ENCODE measurements at places on chromosomes 3 and 15.

DNA sequence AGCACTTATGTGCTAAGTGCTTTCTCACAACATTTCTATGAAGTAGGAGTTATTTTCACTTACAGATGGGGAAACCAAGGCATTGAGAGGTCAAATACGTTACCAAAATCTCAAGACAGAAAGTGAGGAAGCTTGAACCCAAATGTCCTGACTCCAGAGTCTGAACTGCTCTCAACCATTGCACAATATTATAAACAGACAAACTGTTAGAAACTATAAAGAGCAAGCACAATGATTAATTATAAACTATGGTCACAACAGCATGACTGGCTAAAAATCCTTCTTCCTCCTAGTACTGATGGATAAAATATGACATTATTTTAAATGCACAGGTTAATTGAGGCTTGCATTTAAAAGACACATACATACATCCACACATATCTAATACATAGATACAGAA, 77.9 kb upstream of the ASB14 start:
- DNase-seq: no peak

DNA sequence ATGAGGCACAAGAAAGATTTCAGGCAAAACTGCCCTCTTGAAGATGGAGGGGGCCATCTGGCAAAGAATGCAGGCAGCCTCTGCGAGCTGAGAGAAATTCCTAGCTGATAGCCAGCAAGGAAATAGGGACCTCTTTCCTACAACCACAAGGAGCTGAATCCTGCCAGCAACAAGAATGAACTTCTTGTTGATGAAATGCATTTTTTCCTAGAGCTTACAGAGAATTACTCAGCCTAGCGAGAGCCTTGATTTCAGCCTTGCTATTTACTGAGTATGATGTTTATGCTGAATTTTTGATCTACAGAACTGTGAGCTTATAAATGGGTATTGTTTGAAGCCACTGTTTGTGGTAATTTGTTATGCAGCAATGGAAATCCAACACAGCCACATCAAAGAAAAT, 148.5 kb upstream of the NAALADL2 start:
- DNase-seq: no peak

DNA sequence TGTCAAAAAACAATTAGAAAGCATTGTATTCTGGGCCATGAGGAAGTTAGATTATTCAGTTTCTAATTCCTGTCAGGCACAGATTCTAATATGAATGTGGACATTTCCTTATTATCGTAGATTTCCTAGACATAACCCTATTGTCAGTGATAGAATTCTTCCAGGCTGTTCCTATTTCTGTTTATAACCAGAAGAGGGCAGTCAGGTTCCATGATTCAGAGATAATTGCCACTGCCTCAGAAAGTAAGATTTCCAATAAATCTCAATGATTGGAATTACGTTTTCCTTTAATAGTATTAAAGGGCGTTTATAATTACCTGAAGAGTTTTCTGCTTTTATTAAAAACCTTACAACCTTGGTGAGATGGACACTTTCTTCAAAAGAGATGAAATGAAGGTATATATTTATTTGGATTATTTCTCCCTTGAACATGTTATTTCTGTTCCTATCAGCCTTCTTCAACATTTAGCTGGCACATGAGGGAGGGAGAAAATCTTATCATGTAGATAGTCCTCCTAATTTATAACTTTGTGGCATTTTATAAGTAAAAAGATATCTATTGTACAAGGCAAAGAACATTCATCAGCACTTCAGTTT, 439.2 kb downstream of the MCTP2 start:
- DNase-seq: no peak

- no peak for DNase-seq
Measured at GRCh38 chr15:62240121-62241096, 75.3 kb upstream of the C2CD4B start.

GRCh38 chr15:64423970-64424369, 36.3 kb downstream of the TRIP4 start:
- DNase-seq: no peak

DNA sequence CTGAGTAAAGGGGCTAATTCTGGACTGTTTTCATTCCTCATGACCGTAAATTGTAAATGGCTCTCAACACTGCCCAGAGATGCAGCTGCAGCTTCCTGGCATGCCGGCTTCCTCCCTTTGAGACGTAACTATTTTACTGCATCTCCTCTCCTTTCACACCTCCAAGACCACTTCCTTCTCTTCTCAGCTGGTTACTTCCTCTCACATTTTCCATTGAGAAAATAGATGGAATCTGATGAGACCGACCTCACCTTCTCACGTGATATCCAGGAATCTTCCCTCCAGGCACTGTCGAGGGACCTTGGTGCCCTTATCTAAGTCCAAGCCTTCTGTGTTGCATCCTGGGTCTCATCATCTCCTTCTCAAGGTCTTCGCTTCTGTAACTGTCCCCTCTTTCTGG, 12.7 kb downstream of the LYSMD4 start:
- no peak for DNase-seq

GRCh38 chr3:78728406-78729145, 1039.2 kb downstream of the ROBO1 start:
- DNase-seq: no peak

GRCh38 chr15:57566834-57567233, 24.9 kb upstream of the MYZAP start:
- no peak for DNase-seq

- DNase-seq: no peak
Measured at GRCh38 chr3:118477768-118478167, 556.9 kb downstream of the IGSF11 start.

DNA sequence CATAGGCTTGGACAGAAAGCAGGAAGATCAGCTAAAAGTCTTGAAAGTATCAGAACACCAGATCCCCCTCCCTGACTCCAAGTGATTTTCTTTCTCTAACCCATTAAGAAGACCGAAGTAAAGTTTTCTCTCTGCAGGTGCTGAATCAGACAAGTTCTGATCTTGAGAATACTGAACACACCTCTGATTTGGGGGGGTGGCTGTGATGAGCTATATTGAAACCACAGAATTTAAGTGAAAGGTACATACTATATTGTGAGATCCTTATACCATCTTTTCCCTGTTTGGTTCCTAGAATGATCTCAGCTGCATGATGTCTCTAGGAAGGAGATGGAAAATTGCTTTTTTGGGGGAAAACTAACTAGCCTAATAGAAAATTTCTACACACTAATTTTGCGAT, 196.0 kb downstream of the DIPK2A start:
- no peak for DNase-seq

GRCh38 chr15:77974098-77974414, 103.5 kb downstream of the TBC1D2B start:
- DNase-seq: no peak

DNA sequence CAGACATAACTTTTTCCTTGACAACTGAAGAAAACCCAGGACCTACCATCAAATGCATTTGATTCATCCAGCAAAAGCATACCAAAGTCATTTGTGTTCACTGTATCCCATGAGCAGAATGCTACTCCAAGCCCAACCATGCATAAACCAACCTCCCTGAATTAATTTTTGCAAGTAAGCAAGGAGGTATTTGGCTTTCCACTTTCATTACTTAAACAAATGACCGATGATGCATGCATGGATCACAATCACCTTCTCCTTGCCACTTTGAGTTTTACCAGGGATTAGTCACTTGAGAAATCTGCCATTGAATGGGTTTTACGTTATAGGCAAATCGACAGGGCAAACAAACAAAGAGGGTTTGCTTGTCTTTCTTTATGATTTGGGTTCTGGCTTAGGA, 214.8 kb downstream of the FMN1 start:
- DNase-seq: no peak

GRCh38 chr3:149555927-149556326, 81.4 kb downstream of the TM4SF4 start:
- DNase-seq: no peak

GRCh38 chr15:62895905-62896316, 146.6 kb upstream of the TPM1 start:
- DNase-seq: no peak

- DNase-seq: no peak
Measured at GRCh38 chr3:62414786-62415185, 41.4 kb upstream of the FEZF2 start.

- no peak for DNase-seq
Measured at GRCh38 chr3:157079676-157080369, 80.1 kb downstream of the CCNL1 start.

DNA sequence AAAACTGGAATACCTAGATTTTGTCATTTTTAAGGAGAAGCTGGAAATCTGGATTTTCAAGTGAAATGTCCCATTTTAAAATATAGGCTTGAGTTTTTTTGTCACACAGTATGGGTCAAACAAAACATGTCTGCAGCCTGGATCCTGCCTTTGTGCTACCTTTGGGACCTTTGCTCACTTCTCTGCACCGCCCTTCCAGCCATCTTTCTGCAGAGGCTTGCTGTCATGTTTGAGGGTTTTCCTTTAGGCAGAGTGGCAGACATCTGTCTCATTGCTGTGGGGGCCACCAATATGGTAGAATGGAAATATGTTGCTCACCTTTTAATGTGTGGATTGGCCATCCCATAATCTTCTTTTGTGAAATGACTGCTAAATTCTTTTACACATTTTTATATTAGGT, 136.3 kb downstream of the EEFSEC start:
- DNase-seq: no peak

- DNase-seq: no peak
Measured at GRCh38 chr3:104291878-104292277, 1074.8 kb upstream of the ALCAM start.

GRCh38 chr3:187667526-187667925, 2.7 kb downstream of the SST start:
- no peak for DNase-seq

DNA sequence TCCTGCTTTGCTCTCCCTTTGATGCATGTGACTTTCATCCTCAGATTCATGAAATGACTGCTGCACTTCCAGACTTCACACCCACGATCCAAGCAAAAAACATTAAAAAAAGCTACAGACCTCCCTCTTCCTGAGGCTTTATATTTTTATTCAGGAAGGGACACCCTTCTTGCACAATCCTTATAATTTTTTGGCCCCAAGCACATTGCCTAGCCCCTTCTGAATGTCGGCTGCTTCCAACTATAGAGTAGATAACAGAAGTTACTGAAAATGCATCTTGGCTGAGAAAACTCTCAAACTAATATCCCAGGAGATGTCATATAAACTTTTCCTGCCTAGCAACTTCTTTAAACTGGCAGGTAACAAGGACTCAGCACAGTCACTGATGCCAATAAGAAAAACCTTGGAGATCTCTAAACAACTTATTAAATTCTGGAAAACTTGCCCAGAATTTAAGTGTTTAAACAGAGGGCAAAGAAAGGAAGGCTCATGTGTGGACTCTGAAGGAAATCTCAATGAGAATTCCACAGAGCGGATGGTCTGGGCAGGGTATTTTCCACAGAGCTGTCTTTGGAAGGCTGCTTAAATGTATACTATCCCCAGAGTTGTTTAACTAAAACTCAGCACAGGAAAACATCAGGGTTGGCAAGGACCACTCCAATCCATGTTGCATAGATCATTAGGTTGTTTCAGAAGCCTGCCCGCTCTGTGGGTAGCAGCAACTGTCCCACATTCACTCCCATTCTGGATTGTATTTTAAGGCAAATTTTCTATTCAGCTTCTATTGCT, 746.8 kb upstream of the LMCD1 start:
- DNase-seq: no peak

GRCh38 chr15:48131324-48131723, 10.5 kb downstream of the SLC24A5 start:
- no peak for DNase-seq

DNA sequence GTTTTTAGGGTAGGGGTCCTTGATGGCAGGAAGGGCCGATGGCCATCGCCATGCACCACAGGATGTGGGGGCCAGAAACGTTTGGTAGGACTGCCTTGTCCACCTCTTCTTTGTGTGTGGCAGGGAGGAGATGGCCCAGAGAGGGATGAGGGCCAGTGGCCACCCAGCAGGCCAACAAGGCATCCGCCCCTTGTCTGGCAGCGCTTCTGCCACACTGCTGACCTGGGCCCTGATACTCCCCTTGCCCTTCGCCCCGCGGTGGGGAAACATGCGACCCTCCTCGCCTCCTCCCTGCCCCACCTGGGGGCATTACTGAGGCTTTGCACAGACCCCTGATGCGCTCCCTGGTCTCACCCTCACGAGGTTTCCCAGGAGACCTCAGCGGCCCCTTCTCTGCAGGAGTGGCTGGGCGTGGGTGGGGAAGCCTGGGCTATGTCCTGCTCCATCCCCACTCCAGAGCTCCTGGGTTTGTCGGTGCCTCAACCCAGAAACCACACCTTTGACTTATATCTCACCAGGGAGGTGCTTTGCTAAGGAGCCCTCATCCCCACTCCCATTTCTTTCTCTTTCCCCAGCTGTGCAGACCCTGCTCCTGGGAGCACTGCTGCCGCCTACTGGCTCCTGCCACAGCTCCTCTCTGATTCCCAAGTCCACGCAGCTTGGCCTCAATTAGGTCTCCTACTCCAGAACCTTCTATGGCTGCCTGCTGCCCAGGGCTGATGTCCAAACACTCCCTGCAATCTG, 38.7 kb downstream of the FEM1B start:
- no peak for DNase-seq

DNA sequence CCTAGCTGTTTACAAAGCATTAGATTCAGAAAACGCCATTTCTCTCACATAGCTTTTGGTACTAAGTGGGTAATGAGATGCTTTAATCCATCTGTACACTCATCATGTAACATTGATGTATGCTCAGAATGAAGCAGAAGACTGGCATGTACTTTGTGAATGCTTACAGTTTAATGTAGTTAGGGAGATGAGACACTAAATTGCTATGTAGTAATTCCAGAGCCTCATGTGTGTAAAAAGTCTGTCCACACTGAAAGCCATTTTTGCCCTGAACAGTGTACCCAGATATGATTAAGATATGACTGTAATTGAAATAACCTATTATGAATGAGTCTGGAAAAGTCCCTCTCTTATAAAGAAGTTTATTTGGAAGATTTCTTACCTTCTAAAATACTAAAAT, 66.5 kb downstream of the ARMC8 start:
- DNase-seq: no peak

GRCh38 chr3:138300647-138301046, 29.0 kb downstream of the NME9 start:
- no peak for DNase-seq
